ENCODE measurements at places on chromosomes 7 and 10.

DNA sequence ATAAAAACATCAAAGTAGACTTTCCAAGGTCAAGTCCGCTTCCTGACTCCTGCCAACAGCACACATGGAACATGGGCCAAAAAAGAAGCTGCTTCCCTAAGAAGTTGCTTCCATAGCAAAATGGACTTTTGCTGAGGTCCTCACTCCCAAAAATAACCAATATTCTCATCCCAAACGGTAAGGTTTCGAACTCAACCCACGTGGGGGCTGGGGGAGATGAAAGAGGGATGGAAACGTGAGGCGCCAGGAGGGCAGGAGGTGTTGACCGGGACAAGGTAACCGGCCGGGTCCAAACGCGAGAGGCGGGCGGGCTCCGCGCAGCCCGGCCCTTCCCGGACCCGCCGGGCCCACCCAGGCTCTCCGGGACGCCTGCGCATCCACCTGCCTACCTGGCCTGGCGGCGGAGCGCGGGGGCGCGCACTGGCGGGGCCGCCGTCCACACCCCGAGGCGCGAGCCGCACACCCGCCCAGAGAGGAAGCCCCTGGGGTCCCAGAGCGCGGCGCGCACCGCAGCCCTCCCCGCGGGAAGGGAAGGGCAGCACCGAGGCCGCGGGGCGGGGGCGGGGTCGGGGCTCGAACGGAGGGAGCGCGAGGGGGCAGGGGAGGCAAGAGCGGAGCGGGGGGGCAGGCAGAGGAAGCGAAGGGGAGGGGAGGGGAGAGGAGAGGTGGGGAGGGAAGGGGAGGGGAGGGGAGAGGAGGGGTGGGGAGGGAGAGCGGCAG, 742 bp downstream of the LMBR1 start:
- DNase-seq, result peak; percentile 52

DNA sequence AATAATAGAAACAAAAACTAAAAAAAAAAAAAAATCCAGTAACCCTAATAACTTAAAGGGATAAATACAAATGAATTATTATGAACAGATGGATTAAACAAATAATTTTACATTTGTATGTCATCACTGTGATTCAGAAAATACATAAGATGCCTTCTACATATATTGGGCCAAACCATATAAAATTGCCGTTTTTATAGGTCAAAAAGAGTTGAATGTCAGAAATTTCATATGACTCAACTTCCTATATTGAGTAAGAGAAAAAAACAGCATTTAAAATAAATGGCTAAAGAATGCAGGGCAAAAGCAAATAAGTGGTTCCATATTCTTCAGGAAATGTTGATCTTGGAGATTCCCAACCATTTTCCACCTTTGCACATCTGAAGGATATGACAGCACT, 9.4 kb downstream of the SLC35B4 start:
- DNase-seq, result no peak

DNA sequence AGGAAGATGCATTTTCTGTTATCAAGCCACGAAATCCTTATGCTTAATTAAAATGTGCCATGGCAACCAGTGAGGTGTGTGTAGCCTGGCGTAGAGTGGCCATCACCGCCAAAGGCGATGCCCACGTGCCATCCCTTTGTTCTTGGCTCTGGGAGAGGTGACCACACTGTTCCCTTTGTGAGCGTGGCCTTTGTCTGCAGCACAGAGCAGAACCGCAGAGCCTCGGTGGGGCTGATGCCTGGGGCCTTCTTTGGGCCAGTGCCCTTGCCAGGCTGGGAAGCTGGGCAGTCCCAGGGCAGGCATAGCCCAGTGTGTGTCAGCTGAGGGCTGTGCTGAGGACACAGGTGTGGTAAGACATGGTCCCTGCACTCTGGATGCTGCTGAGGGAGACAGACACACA, 48.3 kb downstream of the BUB3 start:
- DNase-seq, result no peak

GRCh38 chr10:86373251-86373650, 6.7 kb upstream of the GRID1 start:
- no peak for DNase-seq

GRCh38 chr7:116258734-116259133, 48.4 kb downstream of the TES start:
- peak; percentile 34 for DNase-seq
